Activated T-cell treated with anti-CD3 and anti-CD28 coated beads for 4 hours (primary cell): ENCODE measurements at places on chromosomes 3 and 15.
A peak's percentile ranks its signal among the peaks of the same experiment; 100 is the strongest.

- no peak for DNase-seq
These were observed 1.1 kb upstream of the SOX2 start for GRCh38 chr3:181710345-181711291.

DNA sequence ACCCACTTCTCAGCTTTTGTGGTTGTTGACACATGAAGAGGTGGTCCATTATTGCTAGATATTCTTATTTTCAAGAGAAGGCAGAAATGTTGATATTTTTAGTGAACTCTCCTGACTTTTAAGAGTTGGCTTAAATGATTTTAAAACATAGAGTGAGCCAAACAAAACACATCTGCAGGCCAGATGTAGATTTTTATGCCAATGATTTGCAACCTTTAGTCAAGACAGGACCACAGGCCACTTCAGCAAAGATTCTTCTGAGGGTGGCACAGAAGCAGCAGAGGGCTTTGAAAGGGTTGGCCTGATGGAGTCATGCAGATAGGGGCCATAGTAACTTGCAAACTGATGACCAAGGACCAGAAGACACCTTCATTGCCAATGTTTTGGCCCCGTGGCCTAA, 276.5 kb upstream of the P2RY1 start:
- DNase-seq = no peak

DNA sequence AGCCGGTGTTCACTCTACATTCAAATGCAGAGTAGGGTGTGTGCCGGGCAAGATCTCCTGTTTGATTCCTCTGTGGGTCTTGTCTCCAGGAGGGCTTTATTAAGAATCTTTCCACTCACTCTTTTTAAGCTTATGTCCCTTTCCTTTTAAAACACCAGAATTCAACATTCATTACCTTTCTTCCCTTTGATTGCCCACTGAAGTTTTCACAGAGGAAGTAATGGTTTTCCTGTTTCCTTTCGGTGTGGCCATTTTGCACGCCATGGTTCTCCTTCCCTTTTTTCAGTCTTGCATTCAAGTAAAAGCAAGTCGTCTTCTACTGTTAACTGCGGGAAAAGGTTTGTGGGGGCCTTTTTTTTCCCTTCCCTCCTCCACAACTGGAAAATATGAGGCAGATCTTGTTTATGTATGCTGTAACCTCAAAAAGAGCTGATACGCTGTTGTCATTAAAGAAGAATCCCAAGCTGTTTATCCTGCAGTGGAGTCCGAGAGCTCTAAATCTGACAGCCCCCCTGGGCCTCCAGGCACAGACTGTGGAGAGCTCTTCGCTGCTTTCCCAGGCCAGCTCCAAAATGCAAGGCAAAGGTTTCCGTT, 40.5 kb downstream of the FILIP1L start:
- no peak for DNase-seq

GRCh38 chr3:197516517-197516889, 39.3 kb downstream of the BDH1 start:
- DNase-seq = peak; percentile 29

GRCh38 chr3:29937185-29937584, 656.3 kb downstream of the RBMS3 start:
- no peak for DNase-seq

- no peak for DNase-seq
These were observed 4.4 kb downstream of the ZBTB38 start for GRCh38 chr3:141372656-141373055.

GRCh38 chr3:134483195-134483900, 2.4 kb downstream of the ANAPC13 start:
- DNase-seq = no peak

DNA sequence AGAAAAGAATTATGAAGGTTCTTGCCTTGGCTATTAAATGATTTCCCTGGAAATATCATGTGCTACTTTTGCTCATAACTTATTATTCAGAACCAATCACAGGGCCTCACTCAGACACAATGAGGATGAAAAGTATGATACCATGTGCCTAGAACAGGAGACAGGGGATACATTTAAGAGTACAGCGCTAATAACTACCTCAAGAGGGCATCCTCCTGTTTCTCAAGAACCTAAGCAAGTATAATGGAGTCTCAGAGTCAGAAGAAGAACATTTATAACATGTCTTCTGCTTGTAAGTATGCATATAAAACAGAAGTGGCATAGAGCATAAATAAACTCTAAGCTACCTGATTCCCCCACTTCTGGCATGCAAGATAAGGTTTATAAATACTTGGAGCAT, 125.4 kb upstream of the MME start:
- DNase-seq = no peak

DNA sequence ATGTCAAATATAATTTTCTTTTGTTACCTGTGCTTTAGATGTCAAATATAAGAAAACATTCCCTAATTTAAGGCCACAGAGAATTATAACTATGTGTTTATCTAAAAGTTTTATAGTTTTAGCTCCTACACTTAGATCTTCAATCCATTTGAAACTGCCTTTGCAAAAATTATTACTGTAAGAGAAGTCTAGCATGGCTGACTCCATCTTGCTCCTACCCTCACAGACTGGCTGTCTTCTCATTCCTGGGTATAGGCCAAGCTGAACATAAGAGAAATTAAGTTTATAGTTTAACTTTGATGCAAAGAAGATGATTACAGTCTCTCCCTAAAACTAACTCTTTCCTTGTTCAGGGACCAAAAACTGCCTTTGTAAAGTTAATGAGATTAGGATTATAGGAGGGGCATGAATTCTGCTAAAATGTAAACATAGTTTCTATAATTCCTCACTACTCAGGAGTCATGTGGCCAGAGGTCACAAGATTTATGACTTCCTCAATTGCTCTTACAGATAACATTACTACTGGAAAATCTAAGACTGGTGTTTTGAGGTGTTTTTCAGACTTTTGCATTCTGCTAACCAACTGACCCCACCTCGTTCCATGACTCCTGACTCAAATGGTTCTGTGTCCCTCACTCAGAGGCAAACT, 184.0 kb downstream of the BCHE start:
- no peak for DNase-seq

DNA sequence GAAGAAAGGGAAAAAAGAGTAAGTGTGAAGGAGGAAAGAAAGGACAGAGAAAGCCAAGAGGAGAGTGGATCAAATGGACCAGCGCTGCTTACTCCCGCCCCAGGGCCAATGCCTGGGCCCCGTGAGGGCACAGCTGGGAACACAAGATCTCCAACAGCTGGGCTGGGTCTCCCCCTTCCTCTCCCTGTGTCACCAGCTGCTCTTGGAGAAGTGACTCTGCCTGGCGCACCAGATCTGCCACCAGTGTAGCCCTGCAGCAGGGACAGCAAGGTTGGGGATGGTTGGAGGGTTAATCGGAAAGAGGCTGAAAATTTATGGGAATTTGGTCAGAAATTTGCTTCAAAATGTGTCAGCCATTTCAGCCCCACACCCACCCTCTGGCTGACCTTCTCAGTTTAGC, 8.4 kb downstream of the CDAN1 start:
- DNase-seq = no peak
